ENCODE measurements at places on chromosomes 3 and 15. TPM values are rescaled to one million over a fixed set of nuclear protein-coding genes. Genes with fewer than 3 reads are reported as not detected.

ILDR1 gene
- total RNA-seq, result not detected

LMAN1L gene
- not detected for total RNA-seq

KCNMB2 gene
- not detected for total RNA-seq

GREM1 gene
- not detected for total RNA-seq

ADAMTSL3 gene
- total RNA-seq, result not detected

GMPS gene
- 29.6 TPM for total RNA-seq

GPR160 gene
- total RNA-seq, result 2.9 TPM

CCDC54 gene
- not detected for total RNA-seq

CLEC3B gene
- total RNA-seq, result not detected

GOLGA6L26 gene
- total RNA-seq, result not detected

CPNE4 gene
- total RNA-seq, result not detected

CAMKV gene
- not detected for total RNA-seq

LYSMD2 gene
- 18.9 TPM for total RNA-seq

GRM7 gene
- not detected for total RNA-seq

LTF gene
- total RNA-seq, result not detected

ALPK3 gene
- 0.14 TPM for total RNA-seq

GOLGA8O gene
- total RNA-seq, result 0.95 TPM

CISH gene
- 5.6 TPM for total RNA-seq

NR2E3 gene
- not detected for total RNA-seq

IQCH gene
- 0.60 TPM for total RNA-seq

TRIM69 gene
- total RNA-seq, result 9.7 TPM

GPR171 gene
- total RNA-seq, result 13.4 TPM

DISP2 gene
- total RNA-seq, result 0.25 TPM

TASOR gene
- 31.1 TPM for total RNA-seq

SKOR1 gene
- 2.3 TPM for total RNA-seq

LDHAL6B gene
- total RNA-seq, result not detected

LMOD3 gene
- total RNA-seq, result not detected

EPHA3 gene
- total RNA-seq, result not detected

CLRN1 gene
- total RNA-seq, result not detected

ACTRT3 gene
- total RNA-seq, result not detected

PLIN1 gene
- not detected for total RNA-seq

FOXB1 gene
- total RNA-seq, result not detected

BFSP2 gene
- total RNA-seq, result not detected

EFCAB12 gene
- 3.1 TPM for total RNA-seq

THUMPD3 gene
- total RNA-seq, result 84.1 TPM

FAM81A gene
- not detected for total RNA-seq

DLEC1 gene
- total RNA-seq, result 1.8 TPM

CDC25A gene
- total RNA-seq, result 0.31 TPM

GOLGA6L2 gene
- not detected for total RNA-seq

EPB42 gene
- total RNA-seq, result not detected

CLSTN2 gene
- total RNA-seq, result not detected

DUOXA2 gene
- not detected for total RNA-seq

ZNF609 gene
- 40.7 TPM for total RNA-seq

ALS2CL gene
- 6.8 TPM for total RNA-seq

PTX3 gene
- not detected for total RNA-seq

KCNMB3 gene
- 0.36 TPM for total RNA-seq

VPS8 gene
- 65.0 TPM for total RNA-seq

TTLL13 gene
- total RNA-seq, result 1.1 TPM

CLASP2 gene
- total RNA-seq, result 63.2 TPM

SEMA6D gene
- total RNA-seq, result not detected

DZIP3 gene
- 8.7 TPM for total RNA-seq

Measured in CD8-positive, alpha-beta T cell (primary cell).